Stimulated activated CD4-positive, alpha-beta T cell treated with anti-CD3 and anti-CD28 coated beads, Interleukin-2, amount 100 ng/mL, for 24 hours (primary cell): ENCODE measurements at places on chromosomes 2 and 18.

DNA sequence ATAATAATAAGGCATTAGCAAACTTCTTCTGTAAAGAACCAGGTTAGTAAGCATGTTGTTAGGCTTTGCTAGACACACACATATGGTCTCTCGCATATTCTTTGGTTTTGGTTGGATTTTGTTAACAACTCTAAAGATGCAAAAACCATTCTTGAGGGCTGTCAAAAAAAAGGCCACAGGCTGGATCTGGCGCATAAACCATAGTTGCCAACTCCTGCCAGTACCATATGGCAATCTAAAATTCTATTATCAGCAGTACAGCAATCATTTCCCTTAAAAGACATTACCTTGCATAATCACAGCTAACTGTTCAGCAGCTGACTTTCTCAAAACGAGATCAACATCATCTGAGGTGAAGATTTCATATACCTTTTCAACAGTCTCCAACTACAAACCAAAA is 63.5 kb downstream of the RTTN start:
- DNase-seq: no peak

GRCh38 chr2:45156605-45157004 is 147.4 kb upstream of the SIX2 start:
- DNase-seq: no peak

- DNase-seq: no peak
Observed at GRCh38 chr2:240161087-240161750, 20.8 kb upstream of the OTOS start.

GRCh38 chr2:167756446-167756845 is 490.9 kb downstream of the STK39 start:
- no peak for DNase-seq

GRCh38 chr18:53165770-53166169 is 825.8 kb downstream of the DCC start:
- no peak for DNase-seq

GRCh38 chr2:41896186-41896846 is 151.5 kb upstream of the PKDCC start:
- DNase-seq: no peak

- DNase-seq: no peak
Observed at GRCh38 chr2:100194951-100195350, 52.6 kb upstream of the AFF3 start.

DNA sequence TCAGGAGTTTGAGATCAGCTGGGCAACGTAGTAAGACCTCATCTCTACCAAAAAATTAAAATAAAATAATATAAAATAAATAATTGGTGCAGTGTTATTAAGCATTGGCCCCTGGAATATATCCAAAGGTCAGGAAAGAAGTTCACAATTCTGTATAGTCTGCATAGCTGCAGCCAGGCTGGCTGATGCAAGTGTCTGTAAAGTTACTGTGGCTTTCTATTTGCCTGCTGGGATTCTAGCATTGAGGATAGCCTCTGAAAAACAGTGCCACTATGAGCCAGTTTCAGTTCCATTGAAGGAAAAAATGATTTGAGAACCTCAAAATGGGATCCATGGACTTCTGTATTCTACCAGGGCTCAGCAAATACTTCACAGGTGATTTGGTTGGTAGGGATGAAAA is 208.6 kb downstream of the PARD3B start:
- no peak for DNase-seq

GRCh38 chr2:226154610-226155009 is 645.0 kb downstream of the IRS1 start:
- no peak for DNase-seq

- no peak for DNase-seq
Observed at GRCh38 chr2:175035806-175036205, 30.6 kb upstream of the CHN1 start.

- DNase-seq: no peak
Observed at GRCh38 chr2:17579605-17580318, 39.3 kb downstream of the VSNL1 start.

- DNase-seq: no peak
Observed at GRCh38 chr2:49801898-49802450, 647.7 kb upstream of the FSHR start.

- no peak for DNase-seq
Observed at GRCh38 chr2:224469374-224469964, 67.6 kb upstream of the FAM124B start.

DNA sequence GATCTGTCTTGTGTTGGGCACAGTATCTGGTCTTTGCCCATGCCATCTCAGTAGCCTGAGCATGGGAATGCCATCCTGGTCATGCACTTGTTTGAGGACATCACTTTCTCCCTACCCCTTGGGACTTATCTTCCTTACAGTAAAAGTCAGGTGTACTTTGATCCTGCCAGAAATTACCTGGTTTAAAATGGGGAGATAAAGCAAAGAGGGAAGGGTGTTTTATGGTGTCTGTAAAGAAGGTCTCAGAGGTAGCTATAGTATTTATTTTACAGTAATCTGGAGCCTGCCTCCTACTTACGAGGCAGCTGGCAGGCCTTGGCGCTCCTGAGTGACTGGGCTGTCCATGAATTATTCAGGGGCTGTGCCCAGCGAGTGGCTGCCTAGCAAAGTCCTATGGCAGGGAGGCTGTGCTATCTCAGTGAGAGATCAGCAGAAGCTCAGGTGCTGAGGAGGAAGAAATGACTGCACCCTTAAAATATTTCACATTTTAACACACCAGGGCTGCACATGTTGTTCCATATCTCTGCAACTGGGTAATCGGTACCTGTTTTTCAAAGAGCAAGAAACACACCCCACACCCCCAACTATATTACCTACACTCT is 93.9 kb downstream of the SPTBN1 start:
- no peak for DNase-seq

DNA sequence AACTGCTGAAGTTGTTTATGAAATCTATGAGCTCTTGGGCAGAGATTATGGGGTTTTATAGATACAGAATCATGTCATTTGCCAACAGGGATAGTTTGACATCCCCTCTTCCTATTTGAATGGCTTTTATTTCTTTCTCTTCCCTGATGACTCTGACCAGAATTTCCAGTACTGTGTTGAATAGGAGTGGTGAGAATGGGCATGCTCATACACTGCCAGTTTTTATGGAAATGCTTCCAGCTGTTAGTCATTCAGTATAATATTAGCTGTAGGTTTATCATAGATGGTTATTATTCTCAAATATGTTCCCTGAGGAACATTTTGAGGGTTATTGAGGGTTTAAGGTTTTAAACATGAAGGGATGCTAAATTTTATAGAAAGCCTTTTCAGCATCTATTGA is 121.2 kb downstream of the NR4A2 start:
- no peak for DNase-seq
